ENCODE measurements at places on chromosomes 4 and X.

DNA sequence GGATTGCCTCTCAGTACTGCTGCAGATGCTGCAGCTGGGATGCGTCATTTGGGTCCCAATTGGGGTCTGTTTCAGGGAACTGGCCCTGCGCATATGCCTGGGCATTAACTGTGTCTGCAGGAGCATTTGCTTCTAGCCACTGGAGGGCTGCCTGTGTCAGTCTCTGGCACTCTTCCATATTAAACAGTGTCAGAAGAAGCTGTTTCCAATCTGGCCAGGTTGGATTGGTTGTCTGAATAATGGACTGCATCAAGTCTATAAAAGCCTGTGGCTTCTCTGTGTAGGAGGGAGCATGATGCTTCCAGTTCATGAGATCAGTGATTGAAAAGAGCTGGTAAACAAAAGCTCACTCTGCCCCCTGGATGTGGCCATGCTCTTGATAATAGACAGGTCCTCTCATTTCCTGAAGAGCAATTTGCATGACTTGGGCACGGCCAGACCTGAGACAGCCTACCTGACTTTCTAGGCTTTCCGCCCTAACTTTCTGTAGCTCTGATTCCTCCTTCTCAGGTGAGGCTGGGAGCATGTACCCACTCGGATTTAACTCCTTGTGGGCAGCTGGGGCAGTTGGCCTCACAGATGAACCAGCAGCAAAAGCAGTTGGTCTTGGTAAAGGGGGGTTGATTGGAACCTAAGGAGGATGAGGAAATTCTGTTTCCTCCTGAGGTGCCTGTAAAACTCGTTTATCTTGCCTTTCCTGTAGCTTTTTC is 29.2 kb downstream of the SULT1E1 start:
- peak; percentile 12 for DNase-seq

DNA sequence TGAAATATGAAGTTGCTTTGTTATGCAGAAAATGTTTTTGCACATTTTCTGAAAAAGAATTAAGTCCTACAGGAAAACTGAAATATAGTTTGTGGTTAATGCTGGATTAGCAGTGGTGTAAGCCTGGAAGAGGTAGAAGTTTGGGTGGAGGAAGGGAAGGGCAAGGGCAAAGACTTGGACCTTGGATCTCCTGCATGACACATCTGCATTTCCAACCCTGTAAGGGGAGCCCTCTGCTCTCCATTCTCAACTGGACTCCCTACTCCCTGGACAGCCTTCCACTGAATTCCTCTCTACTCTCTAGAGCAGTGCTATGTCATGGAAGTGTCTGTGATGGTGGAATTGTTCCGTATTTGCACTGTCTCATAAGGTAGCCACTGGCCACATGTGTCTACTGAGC is 4.6 kb downstream of the CASP6 start:
- no peak for DNase-seq

GRCh38 chr4:53748328-53748772 is 157.1 kb upstream of the LNX1 start:
- no peak for DNase-seq

DNA sequence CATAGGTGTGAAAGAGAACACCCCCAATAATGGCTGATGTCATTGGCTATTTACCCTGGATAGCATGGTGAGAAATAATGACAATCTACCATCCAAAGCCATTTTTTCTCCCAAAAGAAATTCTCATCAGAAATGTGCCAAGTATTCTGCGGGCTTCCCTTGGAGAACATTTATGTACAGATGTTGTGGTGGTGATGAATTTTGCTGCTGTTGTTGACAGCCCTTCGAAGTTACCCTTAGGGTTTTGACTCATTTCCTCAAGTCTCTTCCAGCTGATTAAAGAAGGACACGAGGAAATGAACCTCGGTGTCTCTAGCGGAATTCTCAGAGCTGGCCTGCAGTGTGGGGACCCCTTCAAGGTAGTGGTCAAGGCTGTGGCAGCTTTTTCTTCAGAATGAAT is 3.4 kb downstream of the KIT start:
- no peak for DNase-seq

GRCh38 chr4:56261027-56261426 is 126.3 kb downstream of the AASDH start:
- DNase-seq, result peak; percentile 38

DNA sequence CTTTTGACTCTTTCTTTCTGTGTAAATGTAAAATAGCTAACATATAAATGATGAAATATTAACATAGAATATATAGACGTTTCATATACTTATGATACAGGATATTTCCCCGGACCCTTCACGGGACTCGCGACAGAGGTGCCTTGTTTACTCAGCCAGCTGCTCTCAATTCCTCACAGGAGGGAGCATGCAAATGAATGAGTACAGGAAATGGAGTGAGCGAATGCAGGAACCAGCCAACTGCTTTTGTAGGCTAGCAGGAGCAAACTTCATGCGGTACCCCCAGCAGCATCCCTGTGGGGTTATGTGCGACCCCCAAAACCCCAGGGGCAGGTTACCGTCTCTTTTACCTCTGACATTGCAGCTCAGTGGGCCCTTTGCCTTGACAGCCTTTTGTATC is 110.3 kb upstream of the PDHA2 start:
- no peak for DNase-seq

DNA sequence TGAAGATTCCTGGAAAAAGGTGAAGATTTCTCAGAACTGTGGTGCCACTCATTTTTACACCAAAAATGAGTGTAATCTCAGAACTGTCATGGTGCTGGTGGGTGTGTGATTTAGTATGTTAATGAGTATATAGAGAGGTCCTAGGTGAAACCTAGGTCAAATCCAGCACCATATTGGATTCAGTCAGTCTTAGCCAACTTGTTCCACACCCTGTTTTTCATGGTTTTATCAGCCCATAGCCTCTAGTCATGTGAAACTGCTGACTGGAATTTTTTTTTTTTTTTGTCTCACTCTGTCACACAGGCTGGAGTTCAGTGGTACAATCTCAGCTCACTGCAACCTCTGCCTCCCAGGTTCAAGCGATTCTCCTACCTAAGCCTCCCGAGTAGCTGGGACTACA is 58.0 kb downstream of the LAS1L start:
- no peak for DNase-seq

DNA sequence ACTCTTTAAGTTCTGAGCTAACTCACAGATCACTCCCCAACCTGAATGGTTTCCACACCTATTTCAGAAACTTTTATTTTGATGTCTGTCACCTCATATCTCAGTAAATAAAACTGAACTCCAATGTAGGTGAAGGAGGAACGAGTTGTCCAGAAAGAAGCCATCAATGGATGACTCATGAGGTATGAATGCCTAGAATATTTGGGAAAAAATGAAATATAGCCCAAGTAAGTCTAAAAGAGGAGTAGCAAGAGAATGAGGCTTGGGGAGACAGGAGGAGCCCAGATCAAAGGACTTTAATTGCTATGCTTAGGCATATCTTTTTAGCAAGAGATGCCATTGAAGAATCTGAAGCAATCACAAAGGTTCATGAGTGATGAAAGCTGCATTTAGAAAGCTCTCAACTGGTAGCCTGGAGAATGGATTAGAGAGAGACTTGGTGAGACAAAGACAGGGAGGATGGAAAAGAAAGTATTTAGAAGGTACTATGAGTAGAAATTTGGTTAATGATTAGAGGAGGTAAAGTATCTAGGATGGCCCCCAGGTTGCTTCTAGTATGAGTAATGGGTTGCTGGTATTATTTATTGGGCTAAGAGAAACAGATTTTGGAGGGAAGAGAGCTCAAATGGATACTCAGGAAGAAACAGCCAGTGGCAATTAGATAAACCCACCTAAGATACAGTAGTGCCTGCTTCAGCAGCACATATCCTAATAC is 39.4 kb downstream of the NOCT start:
- no peak for DNase-seq

Data from natural killer cell (primary cell).